Breast epithelium (tissue), 4 donors: ENCODE measurements at places on chromosomes 7 and 10. TPM values are rescaled to one million over a fixed set of nuclear protein-coding genes. Genes with fewer than 3 reads are reported as not detected.

CCDC3 gene
- total RNA-seq, result 13.0 TPM

SLC29A4 gene
- 2.3 TPM for total RNA-seq

OR13A1 gene
- total RNA-seq, result not detected

GRCh38 chr7:69953136-69954067 lies 355.1 kb downstream of the AUTS2 start:
- no peak for DNase-seq
- H3K27ac ChIP-seq, result no peak overlapping the region
- H3K4me3 ChIP-seq, result no peak overlapping the region
- no peaks in the 10 kb centered on the region for H3K4me1 ChIP-seq

- no peaks in the 10 kb centered on the region for H3K27me3 ChIP-seq
- no peaks in the 10 kb centered on the region for H3K36me3 ChIP-seq
- no peak overlapping the region for H3K27ac ChIP-seq
- H3K4me3 ChIP-seq, result no peak overlapping the region
- no peak for DNase-seq
Measured at GRCh38 chr7:144709066-144709465, 126.8 kb downstream of the TPK1 start.

DNA sequence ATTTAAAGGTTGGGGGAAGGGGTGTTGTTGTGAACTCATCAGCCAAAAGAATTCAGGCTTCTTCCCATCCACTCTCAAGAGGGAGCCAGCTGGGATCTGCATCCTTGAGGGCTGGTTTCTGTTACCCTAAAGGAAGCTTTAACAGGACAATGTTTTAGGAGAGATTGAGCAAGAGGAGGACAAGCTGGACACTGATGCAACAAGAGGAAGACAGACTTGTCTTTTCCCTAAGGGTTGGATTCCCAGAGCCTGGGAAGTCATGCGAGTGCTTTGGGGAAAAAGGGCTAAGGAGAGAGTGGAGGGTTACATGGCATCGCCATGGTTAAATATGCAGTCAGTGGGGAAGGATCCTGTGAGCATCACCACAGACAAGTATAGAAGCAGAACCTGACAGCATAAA lies 47.6 kb upstream of the PDE1C start:
- H3K4me3 ChIP-seq, result no peak overlapping the region
- H3K27ac ChIP-seq, result no peak overlapping the region
- DNase-seq, result no peak
- no peaks in the 10 kb centered on the region for H3K36me3 ChIP-seq
- H3K27me3 ChIP-seq, result no peaks in the 10 kb centered on the region
- no peaks in the 10 kb centered on the region for H3K4me1 ChIP-seq

DNA sequence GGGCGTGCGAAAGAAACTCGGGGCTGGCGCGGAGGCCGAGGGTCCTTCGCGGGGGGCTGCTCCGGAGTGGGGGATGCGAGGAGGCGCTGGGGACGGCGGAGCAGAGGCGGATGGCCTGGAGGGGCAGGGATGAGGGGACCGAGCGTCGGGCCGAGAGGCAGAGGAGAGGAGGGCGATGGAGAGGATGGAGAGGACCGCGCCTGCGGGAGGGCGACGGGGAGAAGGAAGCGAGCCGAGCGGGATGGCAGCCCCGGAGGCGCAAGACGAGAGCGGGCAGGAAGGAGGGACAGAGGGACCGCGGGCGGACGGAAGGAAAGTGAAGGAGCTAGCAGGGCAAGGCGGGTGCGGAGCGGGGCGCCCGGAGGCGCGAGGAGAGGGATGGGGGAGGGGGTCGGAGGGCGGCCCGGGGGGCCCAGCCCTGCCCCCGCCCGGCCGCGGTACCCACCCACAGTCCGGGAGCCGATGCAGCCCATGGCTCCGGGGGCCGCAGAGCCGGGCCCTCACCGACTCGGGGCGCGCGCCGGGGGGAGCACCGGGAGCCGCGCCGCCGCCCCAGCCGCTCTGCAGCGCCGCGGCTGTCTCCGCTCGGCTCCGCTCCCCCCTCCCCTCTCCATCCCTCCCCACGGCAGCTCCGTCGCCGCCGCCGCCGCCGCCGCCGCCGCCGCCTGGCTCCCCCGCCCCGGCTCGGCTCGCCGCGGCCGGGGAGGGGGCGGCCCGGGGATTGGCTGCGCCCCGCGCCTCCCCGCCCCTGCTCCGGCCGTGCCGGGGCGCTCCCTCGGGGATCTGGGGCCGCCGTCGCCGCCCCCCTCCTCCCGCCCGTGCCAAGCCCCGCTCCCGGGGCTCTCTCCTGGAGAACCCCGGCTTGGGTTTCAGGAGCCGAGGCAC lies at the start of gene FAM131B:
TSS of gene FAM131B (minus strand) at position 583 of the 885 bp plus-strand sequence. CDS start at position 473, 110 bp downstream.
- H3K4me3 ChIP-seq, result peak within 1 kb of the TSS; percentile 91
- no peak for DNase-seq
- no peaks in the 10 kb centered on the region for H3K4me1 ChIP-seq
- peaks cover 18% of the 10 kb centered on the region for H3K27me3 ChIP-seq
- H3K36me3 ChIP-seq, result no peaks in the 10 kb centered on the region

DNA sequence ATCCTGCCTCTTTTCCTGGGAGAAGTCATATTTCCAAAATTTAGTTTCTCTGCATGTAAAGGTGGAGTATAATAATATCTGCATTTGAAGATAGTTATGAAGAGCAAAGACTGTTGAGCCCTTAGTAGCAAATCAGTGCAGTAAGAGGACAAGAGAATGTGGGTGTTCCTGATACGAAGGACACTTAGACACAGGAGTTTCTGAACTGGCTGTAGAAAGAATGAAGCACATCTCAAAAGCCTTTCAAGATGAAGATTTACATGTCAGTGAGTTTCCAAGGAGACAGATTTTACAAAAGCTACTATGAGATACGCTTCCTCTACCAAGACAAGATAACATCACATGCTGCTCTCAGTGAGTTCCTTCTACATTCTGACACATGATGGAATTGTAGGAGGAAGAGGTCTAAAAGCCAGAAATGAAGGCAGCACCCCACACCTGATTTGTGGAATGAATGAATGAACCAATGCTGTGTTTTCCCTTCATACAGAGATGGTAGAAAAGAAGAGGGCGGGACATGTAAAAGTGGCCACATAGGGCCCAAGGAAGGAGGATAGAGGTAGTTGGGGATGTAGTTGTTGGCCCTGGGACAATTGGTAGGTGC lies 173.6 kb upstream of the PDE1C start:
- H3K27ac ChIP-seq, result no peak overlapping the region
- DNase-seq, result no peak
- H3K4me1 ChIP-seq, result no peaks in the 10 kb centered on the region
- H3K4me3 ChIP-seq, result no peak overlapping the region

GRCh38 chr7:36103837-36104561 lies 49.1 kb upstream of the EEPD1 start:
- DNase-seq, result no peak
- H3K27ac ChIP-seq, result no peak overlapping the region
- no peaks in the 10 kb centered on the region for H3K27me3 ChIP-seq
- H3K4me1 ChIP-seq, result no peaks in the 10 kb centered on the region
- H3K4me3 ChIP-seq, result no peak overlapping the region
- H3K36me3 ChIP-seq, result no peaks in the 10 kb centered on the region

- DNase-seq, result no peak
- no peaks in the 10 kb centered on the region for H3K4me1 ChIP-seq
- H3K27ac ChIP-seq, result no peak overlapping the region
- H3K27me3 ChIP-seq, result peaks cover 3% of the 10 kb centered on the region
Measured at GRCh38 chr10:42177077-42177792, 461.1 kb downstream of the ZNF33B start.

DNA sequence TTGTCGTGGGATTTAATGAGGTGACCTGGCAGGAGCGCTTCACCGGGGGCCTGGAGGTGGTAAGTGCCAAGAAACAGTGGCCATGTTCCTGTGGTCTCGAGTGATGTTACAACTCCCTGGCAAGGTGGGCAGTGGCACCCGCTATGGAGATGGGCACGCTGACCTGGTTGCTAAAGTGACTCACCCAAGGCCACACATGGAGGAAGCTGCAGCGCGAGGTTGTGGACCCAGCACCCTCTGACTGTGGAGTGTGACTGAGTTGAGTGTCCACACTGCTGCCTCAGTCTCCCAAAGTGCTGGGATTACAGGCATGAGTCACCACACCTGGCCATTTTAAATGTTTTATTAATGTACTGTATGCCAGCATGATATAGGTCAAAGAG lies 73.2 kb downstream of the RGS10 start:
- no peaks in the 10 kb centered on the region for H3K36me3 ChIP-seq
- H3K4me1 ChIP-seq, result no peaks in the 10 kb centered on the region
- H3K27ac ChIP-seq, result no peak overlapping the region
- H3K27me3 ChIP-seq, result no peaks in the 10 kb centered on the region
